Lung microvascular endothelial cell (primary cell): ENCODE measurements at places on chromosomes 12 and 14. TPM values are rescaled to one million over a fixed set of nuclear protein-coding genes. Genes with fewer than 3 reads are reported as not detected.

DNA sequence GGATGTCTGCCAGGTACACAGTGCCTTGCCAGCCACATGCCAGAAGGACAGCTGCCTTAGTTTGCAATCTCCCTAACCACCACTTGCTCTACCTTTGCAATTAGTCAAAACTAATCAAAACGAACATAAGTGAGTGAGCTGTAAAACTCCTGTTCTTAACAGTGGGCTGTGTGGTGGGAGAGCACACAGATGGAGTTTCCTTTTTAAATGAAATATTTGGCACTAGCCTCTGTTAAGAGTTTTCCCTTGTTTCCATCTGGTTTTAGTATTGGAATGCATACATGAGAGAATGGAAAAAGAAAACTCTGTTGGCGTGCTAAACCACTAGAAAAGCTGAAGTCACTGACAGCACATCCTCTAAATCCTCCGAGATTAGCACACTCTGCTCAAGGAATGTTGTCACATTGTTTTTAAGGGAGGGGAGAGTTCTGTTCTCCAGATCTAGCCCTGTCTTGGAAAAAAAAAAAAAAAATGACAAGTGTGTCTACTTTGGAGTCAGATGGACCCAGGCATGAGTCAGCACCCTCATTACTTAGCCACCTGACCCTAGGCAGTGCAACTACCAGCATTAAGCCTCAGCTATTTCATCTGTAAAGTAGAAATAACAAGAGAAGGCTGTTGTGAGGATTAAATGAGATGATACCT is 83.9 kb downstream of the STXBP6 start:
- DNase-seq = peak; percentile 40

DNA sequence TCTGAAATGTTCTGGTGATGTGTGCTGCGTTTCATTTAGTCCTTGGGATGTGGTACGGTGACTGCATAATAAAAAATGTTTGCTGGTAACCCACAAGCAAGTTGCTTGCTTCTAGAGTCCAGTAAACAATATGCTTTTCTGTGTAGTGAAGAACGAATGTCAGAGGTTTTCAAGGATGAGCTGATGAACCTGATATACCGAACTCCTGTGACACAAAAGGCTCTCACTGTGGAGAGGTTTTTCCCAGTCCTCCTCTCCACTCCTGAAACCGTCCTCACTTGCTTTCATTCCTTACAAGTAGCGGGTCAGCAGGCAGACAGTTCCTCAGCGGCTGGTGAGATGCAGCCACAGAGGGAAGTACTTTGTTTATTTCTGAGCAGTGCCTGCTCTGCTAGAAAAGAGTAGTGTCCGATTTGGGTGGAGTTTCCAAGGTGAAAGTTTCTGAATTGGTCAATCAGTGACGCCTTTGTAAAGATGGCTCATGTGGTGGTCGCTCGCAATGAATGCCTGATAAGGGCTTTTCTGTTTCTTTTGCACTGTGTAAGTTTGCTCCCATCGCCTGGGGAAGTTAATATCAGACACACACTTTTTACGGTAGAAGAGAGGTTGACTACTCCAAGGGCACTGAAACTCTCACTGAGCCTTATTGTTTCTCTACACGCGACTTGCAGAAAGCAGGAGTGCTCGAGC is 3.0 kb downstream of the ETV6 start:
- peak; percentile 78 for DNase-seq

The GALNT8 gene
- total RNA-seq = under 0.01 and 0.20 TPM in 2 replicates

The DUSP6 gene
- total RNA-seq = 237 and 293 TPM in 2 replicates

- peak; percentile 25 for DNase-seq
Measured at GRCh38 chr14:20671597-20672283, 12.6 kb upstream of the RNASE4 start.

- no peak for DNase-seq
Measured at GRCh38 chr12:57628280-57629191, 4.5 kb downstream of the B4GALNT1 start.

The PPFIA2 gene
- total RNA-seq = not detected in 2 replicates

GRCh38 chr12:121064116-121064515 is 25.1 kb upstream of the OASL start:
- DNase-seq = no peak

The IL26 gene
- not detected in 2 replicates for total RNA-seq

DNA sequence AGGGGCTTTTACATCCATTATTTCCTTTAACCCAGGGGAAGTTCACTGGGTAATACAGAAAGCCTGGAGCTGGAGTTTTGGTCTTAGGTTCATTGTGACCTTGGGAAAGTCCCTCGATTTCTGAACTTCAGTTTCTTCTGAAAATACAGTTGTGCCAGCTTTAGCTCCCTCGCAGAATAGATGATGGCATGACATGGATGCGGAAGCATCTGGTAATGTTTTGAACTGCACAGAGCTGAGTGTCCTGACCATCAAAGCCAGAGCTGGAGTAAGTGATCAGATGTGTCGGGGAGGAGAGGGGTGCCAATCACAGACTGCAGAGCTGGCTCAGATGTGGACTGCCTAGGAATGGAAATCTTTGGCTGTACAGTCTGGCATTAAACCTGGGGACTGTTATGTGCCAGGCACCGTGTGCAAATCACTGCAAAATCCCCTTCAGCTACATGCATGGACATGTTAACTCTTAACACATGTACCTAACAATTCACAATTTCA is 180.9 kb downstream of the ETV6 start:
- DNase-seq = peak; percentile 19

- no peak for DNase-seq
Measured at GRCh38 chr12:102314821-102315220, 117.2 kb upstream of the PMCH start.

The DDHD1 gene
- 4.4 and 6.3 TPM in 2 replicates for total RNA-seq

GRCh38 chr12:117832459-117833457 is 136.0 kb downstream of the KSR2 start:
- no peak for DNase-seq

The SMOC1 gene
- total RNA-seq = 0.87 and 5.2 TPM in 2 replicates

The HOXC5 gene
- total RNA-seq = not detected in 2 replicates

DNA sequence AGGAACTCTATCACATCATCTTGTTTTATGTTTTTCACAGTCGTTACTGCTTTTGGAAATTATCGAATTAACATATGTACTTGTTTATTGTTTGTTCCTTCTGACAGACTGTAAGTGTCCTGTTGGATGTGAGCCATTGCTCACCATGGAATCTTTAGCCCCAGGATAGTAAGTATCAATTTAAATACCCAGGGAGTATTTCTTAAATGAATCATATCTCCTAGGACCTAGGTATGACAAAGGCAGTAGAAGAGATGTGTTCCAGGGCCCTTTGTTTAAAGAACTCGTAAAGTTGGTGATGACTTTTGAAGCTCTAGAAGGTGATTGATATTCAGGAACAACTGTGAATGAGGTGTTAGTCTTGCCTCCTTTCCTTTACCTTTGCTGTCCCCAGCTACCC is 30.3 kb upstream of the STRAP start:
- DNase-seq = no peak

The RERG gene
- not detected in 2 replicates for total RNA-seq

DNA sequence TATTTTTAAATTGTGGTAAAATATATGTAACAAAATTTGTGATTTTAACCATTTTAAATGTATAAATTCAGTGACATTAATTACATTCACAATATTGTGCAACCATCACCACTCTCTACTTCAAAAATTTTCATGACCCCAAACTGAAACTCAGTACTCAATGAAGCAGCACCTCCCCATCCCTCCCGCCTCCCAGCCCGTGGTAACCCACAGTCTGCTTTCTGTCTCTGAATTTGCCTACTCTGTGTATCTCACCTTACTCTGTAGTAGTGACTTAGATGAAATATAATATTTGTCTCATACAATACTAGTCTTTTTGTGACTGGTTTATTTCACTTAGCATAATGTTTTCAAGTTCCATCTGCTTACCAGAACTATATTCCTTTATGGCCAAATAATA is 36.2 kb downstream of the EML1 start:
- no peak for DNase-seq

DNA sequence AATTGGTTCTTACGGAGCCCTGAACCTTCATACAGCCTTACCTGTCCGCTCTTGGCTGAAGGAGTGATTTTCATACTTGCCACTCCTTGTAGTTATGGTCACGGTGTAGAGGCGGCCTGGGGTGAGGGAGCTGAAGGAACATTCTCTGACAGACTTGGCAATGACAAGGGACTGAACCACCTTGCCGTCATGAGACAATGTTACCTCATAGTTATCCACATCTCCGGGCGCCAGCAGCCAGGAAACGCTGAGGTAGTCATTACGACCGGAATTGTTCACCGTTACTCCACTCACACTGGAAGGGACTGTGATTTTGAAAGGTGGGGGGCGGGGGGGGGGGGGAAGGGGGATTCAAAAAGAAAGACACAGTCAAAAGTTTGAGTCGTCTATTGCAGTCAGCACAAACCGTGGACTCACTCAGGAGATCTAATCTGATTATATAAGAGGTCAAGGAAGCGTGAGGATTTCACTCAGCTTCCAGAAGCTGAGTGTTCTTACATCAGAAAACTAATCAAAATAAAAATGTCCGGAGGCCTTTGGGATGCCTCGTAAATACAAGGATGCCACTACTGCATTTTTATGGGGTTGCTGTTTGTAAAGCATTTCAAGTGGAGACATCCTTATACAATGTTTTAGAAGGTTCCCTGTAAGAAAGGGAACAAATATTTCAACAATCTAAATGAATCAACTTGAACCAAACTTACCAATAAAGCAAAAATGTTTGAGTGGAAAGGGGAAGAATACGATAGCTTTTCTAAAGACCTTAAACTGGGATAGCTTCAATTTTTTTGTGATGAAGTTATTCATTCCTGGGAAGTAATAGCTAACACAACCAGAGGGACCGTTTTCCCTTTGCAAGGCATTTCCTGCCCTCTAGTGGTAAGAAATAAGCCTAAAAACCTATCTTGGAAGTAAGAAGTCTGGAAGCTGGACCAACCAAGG is 60.6 kb downstream of the PTPRB start:
- DNase-seq = peak; percentile 50

DNA sequence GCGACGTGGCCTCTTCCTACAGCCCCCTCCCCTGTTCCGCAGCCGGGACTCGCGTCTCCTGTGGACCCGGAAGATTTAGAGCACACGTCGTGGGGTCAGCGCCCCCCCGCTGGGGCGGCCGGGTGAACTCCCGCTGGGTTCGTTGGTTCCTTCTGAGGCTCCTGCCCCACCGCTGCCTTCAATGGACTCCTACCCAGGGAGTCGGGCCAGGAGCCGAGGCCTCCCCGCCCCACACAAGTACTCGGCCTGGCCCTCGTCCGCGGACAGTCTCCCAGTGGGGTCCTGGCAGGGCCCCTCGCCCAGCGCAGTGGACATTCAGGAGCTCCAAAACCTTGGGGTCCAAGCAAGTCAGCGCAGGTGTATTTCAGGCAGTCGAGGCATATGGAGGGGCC is 1.2 kb downstream of the MMP17 start:
- DNase-seq = no peak

GRCh38 chr12:119363490-119363889 is 29.0 kb downstream of the CCDC60 start:
- no peak for DNase-seq

GRCh38 chr12:1843641-1844005 is 23.3 kb downstream of the LRTM2 start:
- DNase-seq = no peak

DNA sequence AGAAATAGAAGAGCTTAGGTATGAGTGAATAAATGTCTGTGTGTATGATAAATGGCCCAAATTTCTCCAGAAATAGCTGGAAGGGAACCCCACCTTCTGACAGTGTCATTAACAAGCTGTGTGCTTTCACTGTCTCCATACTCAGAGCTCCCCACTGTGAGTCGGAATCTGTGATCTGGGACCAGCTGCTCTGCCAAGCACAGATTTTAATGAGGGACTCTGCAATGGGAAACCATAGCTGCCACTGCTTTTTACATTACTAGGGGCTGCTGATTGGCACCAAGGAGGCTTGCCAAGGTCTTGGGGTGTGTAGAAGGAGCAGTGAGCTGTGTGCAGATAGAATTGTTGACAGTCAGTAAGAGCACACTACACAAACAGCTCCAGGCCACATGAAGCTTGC is 244.2 kb upstream of the CCDC196 start:
- no peak for DNase-seq

GRCh38 chr14:60738843-60739508 is 4.4 kb downstream of the MNAT1 start:
- no peak for DNase-seq

The NR4A1 gene
- total RNA-seq = 0.65 and 2.0 TPM in 2 replicates

- no peak for DNase-seq
Measured at GRCh38 chr14:104542871-104543830, 36.4 kb upstream of the C14orf180 start.

DNA sequence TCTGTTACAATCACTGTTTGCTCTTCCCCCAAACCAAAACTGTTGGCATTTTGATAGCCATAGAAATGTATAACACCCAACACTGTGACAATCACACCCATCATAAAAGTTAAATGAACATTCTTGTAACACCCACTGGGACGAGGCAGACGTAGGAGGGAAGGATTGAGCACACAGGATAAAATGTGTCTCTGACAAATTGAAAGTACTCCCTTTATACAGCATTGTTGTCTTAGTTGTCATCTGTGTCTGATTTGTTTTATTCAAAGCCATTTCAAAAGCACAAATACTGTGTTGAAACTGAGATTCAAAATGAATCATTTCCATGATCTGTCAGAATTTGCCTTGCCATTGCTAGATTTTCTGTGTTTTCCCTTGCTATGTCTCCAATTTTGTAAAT is 436.3 kb downstream of the TMTC2 start:
- DNase-seq = no peak

- DNase-seq = peak; percentile 89
Measured at GRCh38 chr12:92784797-92785562, 82.2 kb downstream of the PLEKHG7 start.
